ENCODE measurements at places on chromosomes 11 and 22.

DNA sequence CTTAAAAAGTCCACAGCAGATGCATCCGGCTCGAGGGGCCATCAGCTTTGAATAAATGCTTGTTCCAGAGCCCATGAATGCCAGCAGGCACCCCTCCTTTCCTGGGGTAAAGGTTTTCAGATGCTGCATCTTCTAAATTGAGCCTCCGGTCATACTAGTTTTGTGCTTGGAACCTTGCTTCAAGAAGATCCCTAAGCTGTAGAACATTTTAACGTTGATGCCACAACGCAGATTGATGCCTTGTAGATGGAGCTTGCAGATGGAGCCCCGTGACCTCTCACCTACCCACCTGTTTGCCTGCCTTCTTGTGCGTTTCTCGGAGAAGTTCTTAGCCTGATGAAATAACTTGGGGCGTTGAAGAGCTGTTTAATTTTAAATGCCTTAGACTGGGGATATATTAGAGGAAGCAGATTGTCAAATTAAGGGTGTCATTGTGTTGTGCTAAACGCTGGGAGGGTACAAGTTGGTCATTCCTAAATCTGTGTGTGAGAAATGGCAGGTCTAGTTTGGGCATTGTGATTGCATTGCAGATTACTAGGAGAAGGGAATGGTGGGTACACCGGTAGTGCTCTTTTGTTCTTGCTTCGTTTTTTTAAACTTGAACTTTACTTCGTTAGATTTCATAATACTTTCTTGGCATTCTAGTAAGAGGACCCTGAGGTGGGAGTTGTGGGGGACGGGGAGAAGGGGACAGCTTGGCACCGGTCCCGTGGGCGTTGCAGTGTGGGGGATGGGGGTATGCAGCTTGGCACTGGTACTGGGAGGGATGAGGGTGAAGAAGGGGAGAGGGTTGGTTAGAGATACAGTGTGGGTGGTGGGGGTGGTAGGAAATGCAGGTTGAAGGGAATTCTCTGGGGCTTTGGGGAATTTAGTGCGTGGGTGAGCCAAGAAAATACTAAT is 1.9 kb downstream of the NEAT1 start:
- DNase-seq: no peak

GRCh38 chr22:37273126-37273845 is 9.0 kb upstream of the CYTH4 start:
- peak; percentile 10 for DNase-seq

DNA sequence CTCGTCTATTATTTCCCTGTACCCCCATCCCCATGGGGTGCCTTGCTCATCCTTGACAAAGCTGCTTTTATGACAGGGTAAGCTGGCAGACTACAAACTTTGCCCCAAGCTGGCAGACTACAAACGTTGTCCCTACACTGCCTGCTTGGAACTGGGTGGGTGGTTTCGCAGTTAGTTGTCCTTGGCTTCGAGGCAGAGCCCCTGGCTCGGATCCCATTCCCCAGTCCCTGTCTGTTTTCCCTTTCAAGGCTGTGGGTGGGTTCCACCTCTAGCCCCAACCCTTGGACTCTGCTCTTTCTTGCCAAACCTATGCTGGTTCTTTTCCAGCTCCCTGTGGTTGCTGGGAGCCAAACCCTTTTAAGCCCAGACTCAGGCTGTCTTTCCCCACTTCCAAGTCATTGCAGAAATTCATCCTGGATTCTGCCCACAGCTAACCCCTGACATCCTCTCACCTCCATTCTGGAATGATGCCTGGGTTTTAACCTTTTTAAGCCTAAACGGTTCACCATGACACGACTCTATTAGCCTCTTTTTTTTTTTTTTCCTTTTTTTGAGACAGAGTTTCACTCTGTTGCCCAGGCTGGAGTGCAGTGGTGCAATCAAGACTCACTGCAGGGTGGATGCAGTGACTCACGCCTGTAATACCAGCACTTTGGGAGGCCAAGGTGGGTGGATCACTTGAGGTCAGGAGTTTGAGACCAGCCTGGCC is 9.2 kb upstream of the RBM14 start:
- no peak for DNase-seq

DNA sequence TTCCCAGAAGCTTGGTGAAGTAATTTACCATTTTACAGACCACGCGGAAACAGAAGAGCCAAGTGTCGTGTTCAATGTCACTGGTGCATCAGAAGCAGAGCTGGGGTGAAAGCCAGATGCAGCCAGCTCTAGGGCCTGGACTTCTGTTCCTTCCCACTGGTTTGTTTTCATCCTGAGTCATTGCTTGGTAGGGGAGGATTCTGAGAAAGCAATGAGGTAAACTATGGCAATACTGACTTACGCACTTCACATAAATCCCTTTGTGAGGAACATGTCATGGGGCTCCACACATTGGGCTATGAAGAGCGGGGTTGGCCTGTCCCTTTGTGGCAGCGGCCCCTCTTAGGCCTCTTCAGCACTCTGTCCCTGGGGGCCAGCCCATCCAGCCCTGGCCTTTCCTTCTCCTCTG is 52.4 kb upstream of the RBFOX2 start:
- DNase-seq: no peak

DNA sequence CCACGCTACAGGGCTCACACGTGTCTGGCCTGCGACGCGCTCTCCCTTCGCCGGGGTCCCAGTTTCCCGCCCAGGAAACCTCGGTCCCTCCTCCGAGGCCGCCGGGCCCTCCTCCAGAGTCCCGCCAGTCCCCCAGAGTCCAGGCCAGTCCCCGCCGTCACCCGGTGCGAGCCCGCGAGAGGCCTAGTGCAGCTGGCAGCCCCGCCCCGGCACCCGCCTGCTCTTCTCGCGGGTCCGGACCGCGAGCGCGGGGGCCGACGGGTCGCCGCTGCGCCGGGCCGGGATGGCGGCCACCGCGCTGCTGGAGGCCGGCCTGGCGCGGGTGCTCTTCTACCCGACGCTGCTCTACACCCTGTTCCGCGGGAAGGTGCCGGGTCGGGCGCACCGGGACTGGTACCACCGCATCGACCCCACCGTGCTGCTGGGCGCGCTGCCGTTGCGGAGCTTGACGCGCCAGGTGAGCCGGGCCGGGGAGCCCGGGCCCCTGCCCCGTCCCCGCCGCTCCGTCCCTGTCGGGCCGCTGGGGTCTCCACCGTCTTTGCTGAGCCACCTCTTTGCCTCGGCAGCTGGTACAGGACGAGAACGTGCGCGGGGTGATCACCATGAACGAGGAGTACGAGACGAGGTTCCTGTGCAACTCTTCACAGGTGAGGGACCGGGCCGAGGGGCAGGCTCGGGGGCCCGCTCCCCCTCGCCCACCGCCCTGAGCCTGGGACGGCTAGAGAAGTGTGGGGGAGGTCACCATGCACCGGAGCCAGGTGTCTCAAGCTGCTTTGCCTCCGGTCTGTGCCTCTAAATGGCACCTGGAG is at the start of gene PTPMT1:
TSS of gene PTPMT1 (plus strand) at position 260 of the 809 bp plus-strand sequence. CDS start at position 284, 24 bp downstream.
- DNase-seq: peak; percentile 51

DNA sequence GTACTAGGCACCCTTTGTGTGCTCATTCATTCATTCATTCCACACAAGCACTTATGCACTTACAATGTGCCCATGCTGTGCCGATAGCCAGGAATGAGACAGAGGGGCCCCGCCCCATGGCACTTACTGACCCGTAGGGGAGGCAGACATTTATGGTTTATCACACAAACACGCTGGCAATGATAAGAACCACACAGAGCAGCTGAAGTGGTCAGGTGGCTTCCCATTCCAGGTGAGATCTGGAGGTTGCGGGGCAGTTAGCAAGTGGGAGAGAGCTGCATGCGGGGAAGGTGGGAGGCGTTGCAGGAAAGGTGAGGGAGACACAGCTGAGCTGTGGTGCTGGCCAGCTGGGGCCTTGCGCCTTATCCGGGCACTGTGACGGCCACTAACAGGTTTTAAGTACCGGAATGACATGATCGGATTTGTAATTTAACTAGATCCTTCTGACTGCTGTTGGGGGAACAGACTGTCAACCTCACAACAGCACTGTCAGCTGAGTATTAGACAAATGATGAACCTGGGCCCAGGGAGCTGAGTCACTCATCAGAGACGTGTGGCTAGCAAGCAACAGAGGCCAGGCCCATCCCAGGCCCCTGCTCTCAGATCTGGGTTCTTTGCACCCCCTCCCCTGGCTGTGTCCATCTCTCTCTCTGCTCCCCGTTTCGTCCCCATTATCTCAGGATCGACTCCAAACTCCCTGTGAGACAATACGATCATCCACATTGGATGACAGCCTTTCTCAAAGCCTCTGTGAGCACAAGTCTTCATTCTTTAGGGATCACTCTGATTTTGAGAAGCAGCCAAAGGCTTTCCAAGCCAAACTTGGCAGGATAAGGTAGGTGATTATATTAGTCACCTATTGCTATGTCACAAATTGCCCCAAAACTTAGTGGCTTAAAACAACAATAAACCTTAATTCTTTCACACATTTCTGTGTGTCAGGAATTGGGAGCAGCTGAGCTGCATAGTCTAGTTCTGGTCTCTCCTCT is 28.4 kb downstream of the RASD2 start:
- no peak for DNase-seq

GRCh38 chr11:46122945-46123715 is 1.9 kb upstream of the PHF21A start:
- DNase-seq: no peak

- no peak for DNase-seq
Observed at GRCh38 chr11:2143799-2144543, 4.8 kb upstream of the IGF2 start.

DNA sequence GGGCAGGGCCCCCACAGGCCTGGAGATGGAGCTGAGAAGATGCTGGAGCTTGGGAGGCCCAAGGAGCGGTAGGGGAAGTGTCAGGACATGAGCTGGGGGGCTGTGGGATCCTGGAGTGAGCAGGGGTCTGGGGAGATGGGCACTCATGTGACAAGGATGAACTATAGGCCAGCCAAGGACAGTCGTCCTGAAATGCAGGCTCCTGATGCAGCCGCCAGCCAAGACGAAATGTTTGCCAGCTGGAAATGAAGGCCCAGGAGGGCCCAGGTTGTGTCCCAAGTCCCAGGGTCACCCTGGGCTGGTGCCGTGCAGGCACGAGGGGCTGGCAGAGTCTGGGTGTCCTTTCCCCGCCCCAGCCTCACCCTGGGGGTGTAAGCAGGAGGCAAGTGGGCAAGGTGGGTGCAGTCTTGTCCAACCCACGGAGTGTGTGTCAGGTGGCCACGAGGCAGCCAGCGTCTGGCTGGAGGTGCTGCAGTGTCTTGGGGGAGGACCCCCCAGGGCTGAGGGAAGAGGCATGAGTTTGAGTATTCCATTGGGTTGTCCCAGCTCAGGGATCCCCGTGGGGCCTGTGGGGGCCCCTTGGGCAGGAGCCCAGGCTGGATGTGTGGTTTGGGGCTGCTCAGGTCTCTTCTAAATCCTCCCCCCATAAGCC is 21.4 kb downstream of the MRGPRG start:
- no peak for DNase-seq

GRCh38 chr22:28629420-28630176 is 50.0 kb downstream of the TTC28 start:
- DNase-seq: no peak

DNA sequence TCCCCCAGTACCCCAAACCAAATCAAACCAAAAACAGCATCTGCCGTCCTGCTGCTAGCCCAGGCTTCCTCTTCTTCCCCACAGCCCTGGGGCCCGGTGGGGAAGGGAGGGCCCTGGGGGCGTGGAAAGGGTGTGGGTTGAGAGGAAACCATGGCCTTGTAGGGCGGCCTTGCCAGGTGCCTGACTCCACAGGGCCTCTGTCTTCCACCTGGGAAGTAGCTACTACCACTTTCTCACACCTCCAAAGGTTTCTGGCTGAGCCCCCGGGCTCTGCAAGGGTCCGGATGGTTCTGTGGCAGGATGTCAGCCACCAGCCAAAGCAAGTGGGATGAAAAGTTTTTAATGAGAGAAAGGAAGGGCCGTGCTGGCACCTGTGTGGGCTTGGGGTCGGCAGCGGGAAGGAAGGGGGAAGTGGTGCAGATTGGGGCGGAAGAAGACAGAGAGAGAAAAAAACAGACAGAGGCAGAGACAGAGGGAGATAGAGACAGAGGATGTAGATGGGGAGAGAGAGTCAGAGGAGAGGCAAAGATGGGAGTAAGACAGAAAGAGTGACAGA is 10.5 kb downstream of the TPST2 start:
- DNase-seq: peak; percentile 80

- no peak for DNase-seq
Observed at GRCh38 chr11:84887055-84887629, 740.0 kb downstream of the DLG2 start.

- peak; percentile 24 for DNase-seq
Observed at GRCh38 chr22:27801616-27802345, at the start of gene MN1. Gene MN1 (minus strand): TSS chr22:27801756. CDS start chr22:27800543, 1,213 bp downstream.

DNA sequence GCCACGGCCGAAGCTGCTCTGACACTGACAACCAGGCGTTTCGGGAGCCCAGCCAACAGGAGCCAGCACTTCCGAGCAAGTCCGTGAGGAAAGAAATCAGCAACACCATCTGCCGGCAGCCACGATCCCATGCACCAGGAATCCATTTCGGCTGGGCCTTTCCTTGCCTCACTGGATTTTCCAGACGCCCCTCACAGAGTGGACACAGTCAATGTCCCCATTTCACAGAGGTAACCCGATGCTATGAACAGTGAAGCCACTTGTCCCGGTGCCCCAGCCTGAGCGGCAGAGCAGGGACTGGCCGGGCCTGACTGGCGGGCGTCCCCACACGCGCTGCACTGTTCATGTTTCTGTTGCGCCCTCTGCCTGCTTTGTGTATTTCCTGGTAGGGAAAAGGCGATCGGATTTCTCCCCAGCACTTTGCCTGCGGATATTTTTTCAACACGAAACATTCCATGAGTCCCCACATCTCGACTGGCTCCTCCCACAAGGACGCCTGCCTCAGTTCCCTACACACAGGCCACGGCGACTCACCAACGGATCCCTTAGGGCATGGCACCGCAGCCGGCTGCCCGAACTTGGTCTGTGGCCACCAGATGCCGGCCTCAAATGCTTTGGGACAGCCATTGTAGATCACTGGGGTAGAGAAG is 55.3 kb downstream of the TRMU start:
- no peak for DNase-seq

GRCh38 chr11:61635304-61635703 is 44.9 kb upstream of the DAGLA start:
- DNase-seq: no peak

DNA sequence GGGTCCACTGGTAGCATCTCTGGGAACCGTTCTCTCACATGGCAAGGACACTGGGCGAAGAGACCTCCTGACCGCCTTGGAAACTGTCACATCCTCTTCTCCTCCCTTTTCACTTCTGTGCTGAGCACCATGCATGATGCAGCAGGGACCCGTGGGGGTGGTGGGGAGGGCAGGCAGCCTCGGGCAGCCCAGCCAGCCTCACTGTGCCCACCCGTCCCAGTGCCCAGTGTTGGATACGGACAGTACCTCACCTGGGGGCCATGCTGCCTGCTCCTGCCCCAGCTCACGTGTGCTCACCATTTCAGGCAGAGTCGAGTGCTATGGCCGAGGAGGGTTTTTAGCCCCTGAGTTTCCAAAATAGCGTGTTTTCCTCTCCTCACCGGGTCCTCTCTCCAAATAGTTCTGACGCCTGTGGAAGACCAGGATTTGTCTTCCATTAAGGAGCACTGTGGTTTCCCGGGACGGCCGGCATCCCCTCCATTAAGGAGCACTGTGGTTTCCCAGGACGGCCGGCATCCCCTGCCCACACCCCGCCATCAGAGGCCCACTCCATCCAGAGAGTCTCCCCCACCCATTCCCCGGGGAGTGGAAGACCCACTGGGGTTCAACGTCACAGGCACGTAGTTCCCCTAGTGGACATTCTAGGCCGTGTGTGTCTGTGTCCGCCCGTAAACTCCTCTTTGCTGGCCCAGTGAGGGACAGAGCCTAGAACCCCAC is 22.4 kb downstream of the B3GAT1 start:
- no peak for DNase-seq

- DNase-seq: no peak
Observed at GRCh38 chr11:8339592-8340022, 75.9 kb upstream of the LMO1 start.

All from Kasumi-1 (cell line).